ENCODE measurements at places on chromosomes 5 and 9. TPM values are rescaled to one million over a fixed set of nuclear protein-coding genes. Genes with fewer than 3 reads are reported as not detected.

C9 gene
- not detected for total RNA-seq

DMRT2 gene
- total RNA-seq, result 0.21 TPM

DNA sequence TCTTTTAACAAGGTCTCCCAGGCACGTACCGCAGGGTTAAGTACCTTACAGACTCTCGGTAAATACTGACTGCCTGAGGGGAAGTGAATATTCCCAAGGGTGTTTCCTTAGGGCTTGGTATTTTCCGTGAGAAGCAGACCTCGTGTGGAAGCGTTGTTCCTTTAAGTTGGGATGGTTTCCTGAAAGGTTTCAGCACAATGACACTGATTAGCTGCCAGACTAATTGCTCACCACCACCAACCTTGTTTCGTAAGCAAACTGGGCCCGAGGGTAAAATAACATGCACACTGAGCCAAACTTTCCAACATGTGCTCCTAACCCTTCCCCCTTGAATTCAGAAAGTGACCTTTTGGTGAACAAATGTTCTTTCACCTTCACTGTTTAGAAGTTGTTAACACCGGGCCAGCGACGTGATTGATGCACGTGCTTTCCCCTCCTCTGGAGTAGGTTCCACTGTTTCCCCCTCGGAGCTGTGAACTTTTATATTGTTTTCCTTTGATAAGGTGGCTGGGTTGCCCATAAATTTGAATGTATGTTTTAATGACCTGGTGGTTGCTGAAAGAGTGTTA lies 128.1 kb upstream of the RPS23 start:
- no peak overlapping the region for H3K4me3 ChIP-seq
- no peaks in the 10 kb centered on the region for H3K36me3 ChIP-seq
- no peaks in the 10 kb centered on the region for H3K4me1 ChIP-seq
- H3K27me3 ChIP-seq, result no peaks in the 10 kb centered on the region
- no peak overlapping the region for H3K27ac ChIP-seq

- H3K4me1 ChIP-seq, result no peaks in the 10 kb centered on the region
- H3K27me3 ChIP-seq, result no peaks in the 10 kb centered on the region
- H3K4me3 ChIP-seq, result no peak overlapping the region
- no peak for DNase-seq
- no peaks in the 10 kb centered on the region for H3K36me3 ChIP-seq
- H3K27ac ChIP-seq, result no peak overlapping the region
These were observed 714.9 kb upstream of the MEF2C start for GRCh38 chr5:89597878-89598277.
